Activated T-helper 9 cell treated with anti-CD3 and anti-CD28 coated beads, Interleukin-2, amount 50 U/mL, for 16 hours (primary cell): ENCODE measurements at places on chromosomes 1 and 21.

DNA sequence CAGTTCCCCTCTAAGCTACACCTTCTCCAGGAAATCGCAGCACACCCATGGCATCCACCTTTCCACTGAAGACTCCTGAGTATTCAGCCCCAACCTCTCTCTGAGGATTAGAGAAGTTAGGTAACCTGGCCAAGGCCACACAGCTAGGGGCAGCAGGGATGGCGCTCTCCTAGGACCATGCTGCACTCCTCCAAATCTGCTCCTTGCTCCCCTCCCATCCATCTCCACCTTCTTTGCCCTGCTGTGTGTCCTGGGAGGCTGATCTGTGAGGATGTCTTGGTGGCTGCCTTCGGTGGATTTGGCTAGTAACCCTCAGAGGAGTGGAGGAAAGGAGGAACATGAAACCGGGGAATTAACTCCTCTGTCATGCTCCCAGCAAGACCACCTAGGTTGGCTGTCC lies 20.0 kb upstream of the PROK1 start:
- DNase-seq = no peak

DNA sequence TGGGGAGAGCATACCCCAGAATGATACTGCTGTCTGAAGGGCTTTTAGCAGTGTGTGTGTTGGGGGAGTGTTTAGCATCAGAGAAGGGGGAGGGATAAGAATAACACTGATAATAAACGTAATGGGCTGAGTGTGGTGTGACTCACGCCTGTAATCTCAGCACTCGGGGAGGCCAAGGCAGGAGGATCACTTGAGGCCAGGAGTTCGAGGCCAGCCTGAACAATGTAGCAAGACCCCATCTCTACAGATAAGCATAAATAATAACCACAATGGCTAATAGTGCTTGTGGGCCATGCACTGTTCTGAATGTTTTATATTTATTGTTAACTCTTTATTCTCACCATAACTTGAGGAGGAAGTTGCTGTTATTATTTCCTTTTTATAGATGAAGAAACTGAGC lies 2.6 kb upstream of the LEFTY2 start:
- no peak for DNase-seq

GRCh38 chr21:42840411-42841155 lies 38.8 kb downstream of the WDR4 start:
- DNase-seq = no peak

DNA sequence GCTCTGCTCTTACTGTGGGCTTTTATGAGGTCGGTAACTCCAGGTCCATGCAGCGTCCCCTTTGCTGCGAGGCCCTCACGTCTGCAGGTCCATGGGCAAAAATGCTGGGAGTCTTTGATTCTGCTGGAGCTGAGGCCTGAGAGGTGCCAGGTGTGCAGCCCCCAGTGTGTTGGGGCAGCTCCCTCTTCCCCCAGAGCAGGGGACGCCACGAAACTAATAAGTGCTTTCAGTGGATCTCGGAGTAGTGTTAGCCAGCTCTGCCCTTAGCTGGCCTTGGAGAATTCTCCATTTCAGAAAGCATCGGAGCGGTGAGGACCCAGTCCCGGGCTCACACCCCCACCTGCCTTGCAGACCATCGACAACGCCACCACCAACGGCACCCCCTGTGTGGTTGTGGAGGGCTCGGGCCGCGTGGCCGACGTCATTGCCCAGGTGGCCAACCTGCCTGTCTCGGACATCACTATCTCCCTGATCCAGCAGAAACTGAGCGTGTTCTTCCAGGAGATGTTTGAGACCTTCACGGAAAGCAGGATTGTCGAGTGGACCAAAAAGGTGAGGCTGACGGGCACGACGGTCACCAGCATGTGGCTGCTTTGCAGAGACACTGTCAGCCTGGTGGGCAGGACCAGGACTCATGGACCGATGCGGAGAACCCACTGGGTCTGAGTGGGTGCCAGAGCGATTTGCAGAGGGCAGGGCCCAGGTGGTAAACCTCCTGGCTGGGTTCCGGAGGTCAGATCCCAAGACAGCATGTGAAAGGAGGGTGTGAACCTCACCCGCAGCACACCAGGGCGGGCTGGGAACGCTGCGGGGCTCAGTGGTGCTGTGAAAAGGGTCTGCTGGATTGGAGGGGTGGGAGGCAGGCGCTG lies 25.5 kb downstream of the TRPM2 start:
- no peak for DNase-seq

DNA sequence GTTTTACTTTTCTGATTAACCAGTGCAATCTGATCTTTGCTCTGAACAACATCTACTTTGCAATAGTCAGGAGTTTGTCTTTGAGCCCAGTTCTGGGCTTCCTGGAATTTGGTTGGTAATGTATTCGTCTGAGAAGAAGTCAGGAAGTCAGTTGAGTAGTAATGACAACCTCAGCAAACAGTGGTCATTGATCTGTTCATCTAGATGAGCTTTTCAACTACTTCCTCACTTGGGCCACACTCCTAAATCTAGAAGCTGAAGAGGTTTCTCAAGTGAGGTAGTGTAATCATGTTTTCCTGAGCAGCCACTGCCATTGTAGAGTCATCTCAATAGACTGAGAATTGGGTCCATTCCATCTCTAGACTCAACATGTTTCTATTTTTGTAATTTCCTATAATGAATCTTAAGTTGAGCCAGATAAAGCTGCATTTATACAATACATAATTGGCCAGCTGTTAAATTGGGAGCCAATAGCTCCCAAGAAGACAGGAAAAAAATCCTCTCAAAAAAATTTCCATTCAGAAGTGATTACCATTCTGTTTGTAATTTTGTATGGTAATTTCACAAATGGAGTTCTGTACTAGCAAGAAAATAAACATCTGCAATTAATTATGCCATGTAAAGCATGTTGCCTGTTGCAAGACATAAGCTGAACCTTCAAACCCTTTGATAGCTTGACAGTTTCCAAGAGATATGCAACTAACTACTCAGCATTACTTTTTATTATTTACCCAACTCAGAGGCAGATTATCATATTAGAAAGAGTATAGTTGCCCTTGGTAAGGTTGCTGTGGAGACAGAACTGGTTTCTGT lies 49.6 kb downstream of the WDR64 start:
- DNase-seq = no peak

GRCh38 chr1:172431721-172432192 lies 11.3 kb downstream of the C1orf105 start:
- DNase-seq = no peak

GRCh38 chr1:231512147-231512698 lies 16.2 kb upstream of the TSNAX start:
- DNase-seq = no peak

GRCh38 chr21:29194342-29194741 lies 63.9 kb downstream of the MAP3K7CL start:
- no peak for DNase-seq

- DNase-seq = no peak
Observed at GRCh38 chr21:43774163-43774562, 1.9 kb downstream of the CSTB start.

DNA sequence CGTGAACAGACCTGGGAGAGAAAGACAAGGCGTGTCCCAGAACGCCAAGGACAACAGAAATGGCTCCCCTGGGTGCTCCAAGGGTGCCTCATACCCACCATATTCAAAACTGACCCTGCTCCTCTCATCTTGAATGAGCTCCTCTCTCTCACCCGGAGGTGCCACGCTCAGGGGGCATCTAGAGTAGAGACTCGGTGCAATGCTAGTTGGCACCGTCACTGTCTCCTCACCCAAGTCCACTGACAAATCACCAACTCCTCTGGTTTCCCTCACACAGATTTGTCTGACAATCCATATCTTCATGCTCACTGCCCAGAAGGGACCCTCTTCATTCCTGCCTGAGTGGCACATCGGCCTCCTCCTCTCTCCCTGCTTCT lies 5.0 kb downstream of the TMEM125 start:
- DNase-seq = no peak

GRCh38 chr1:235254721-235255120 lies 73.3 kb downstream of the ARID4B start:
- no peak for DNase-seq

DNA sequence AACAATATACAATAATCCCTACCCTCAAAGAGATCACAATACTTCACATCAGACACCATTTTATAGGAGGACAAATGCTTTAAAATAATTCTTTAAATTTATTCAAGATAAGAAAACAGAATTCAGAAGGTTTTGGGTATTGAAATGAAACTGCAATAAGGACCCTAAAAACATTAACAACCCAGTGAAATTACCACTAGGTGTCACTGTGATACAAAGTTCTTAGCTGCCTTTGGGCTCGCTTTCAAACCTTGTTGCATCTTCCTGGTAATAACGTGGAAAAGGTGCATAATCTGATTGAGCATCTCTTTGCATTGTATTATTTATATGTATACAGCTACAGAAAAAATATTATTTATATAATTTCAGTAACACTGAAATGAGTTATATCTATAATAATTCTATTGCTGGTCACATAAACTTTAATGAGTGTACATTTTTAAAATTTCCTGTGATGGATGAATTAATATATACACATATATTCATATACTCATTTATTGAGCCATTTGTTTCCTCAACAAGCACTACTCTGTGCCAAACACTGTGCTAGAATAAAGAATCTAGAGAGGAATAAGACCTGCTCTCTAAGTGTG lies 185.2 kb downstream of the FAF1 start:
- DNase-seq = no peak

- DNase-seq = no peak
Observed at GRCh38 chr1:240107058-240107684, 15.5 kb downstream of the FMN2 start.

DNA sequence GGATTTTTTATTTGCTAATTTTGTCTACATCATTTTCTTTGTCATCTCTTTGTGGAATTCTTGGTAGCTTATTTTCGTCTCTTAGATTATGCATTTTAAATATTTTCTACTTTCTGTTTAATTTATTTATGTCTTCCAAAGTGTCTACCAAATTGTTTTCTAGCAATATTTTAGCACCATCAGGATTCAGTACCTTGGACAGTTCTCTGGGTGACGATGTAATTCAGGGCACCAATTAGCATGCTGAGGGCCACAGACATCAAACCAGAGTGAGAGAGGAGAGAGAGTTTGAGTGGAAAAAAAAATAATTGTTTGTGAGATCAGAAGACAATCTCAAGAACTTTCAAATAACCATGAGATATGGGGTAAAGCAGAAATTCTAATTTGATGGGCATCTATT lies 169.8 kb upstream of the CXADR start:
- DNase-seq = no peak

- peak; percentile 75 for DNase-seq
Observed at GRCh38 chr1:9289090-9289534, 3.6 kb upstream of the SPSB1 start.

DNA sequence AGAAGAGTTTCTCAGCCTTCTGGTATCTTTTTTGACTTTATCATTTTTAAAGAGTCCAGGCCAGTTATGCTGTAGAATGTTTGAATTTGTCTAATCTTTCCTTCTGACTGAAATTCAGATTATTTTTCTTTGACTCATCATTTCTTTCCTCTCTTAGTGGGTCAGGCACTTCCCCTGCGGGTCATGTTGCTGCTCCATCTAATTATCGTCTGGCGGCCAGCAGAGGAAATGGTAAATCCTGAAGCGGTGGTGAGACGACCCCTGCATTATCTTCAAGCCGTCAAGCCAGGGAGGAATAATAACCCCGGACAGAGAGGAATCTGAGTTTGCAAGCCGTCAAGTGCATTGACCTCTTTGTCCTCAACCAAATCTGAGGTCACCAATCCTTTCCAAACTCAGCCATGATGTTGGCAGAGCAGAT lies 102.1 kb downstream of the ADSS2 start:
- DNase-seq = no peak

DNA sequence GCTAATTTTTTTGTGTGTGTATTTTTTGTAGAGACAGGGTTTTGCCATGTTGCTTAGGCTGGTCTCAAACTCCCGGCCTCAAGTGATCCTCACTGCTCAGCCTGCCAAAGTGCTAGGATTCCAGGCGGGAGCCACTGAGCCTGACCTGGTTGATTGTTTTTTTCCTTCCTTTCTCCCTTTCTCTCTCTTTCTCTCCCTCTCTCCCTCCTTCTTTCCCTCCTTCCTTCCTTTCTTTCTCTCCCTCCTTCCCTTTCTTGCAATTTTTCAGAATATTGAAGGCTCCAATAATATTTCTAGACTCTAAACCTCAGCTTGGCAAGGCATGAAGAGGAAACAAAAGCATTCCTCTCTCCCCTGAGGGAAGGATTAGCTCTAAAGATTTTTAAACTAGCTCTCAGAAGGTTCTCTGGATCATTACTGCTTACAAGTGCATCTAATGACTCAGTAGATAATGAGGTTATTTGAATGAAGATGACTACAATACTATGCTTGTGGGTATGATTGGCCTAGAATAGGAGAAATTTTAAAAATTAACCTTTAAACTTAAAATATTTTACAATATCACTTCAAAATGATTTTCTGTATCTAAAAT lies 68.5 kb upstream of the GADD45A start:
- DNase-seq = no peak

DNA sequence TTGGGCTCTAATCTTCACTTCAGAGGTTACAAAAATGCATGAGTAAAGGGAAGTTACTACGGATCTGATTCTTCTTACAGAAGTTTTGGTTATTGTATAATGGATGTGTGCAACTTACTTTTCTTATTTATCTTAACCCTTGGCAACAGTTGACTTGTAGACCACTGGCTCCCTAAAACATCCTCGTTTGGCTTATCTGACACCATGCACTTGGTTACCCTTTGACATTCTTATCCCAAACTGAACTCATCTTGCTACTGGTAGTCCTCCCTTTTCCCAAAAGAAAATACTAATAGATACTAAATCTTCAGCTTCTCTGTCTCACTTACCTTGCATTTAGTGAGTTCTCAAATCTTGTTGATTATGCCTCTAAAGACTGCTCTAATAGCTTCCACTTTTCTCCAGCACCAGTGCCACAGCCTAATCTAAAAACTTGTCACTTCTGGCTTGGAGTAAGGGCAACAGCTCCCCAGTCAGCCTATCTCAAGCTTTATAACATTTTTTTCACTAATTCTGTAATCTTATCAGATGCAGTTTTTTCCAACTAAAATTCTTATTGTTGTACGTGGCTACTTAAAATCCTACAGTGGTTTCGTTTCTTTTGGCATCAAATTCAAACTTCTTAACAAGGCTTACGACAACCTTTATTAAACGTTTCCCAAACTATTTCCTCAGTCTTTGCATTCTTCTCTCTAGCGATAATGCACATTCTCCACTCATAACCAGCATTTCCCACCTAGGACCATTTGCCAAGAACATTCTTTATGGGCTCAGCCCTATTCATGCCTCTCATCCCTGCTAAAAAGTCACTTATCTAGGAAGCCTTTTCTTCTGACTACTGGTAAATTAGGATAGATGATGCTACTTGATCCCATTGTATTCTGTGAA lies 204.2 kb downstream of the KCNT2 start:
- no peak for DNase-seq

GRCh38 chr1:84722794-84723193 lies 32.5 kb upstream of the SSX2IP start:
- DNase-seq = no peak

GRCh38 chr1:169392406-169392805 lies 24.4 kb downstream of the BLZF1 start:
- DNase-seq = no peak

DNA sequence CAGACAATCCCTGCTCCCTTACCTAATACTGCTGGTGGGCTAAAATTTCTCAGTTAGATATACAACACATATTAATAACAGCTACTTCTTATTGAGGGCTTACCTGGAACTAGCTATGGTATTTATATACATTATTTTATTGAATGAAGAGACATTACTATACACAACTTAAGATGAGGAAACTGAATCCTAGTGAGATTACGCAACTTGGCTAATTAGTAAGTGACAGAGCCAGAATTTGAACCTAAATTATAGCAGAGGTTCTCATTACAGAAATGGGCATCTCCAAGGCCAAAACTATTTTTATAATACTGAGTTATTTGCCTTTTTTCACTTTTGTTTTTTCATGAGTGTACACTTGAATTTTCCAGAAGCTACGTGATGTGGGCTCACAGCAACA lies 44.5 kb upstream of the SMYD2 start:
- DNase-seq = no peak

GRCh38 chr1:14763977-14764376 lies 165.5 kb downstream of the KAZN start:
- DNase-seq = no peak
